ENCODE measurements at places on chromosomes 7 and 10.

DNA sequence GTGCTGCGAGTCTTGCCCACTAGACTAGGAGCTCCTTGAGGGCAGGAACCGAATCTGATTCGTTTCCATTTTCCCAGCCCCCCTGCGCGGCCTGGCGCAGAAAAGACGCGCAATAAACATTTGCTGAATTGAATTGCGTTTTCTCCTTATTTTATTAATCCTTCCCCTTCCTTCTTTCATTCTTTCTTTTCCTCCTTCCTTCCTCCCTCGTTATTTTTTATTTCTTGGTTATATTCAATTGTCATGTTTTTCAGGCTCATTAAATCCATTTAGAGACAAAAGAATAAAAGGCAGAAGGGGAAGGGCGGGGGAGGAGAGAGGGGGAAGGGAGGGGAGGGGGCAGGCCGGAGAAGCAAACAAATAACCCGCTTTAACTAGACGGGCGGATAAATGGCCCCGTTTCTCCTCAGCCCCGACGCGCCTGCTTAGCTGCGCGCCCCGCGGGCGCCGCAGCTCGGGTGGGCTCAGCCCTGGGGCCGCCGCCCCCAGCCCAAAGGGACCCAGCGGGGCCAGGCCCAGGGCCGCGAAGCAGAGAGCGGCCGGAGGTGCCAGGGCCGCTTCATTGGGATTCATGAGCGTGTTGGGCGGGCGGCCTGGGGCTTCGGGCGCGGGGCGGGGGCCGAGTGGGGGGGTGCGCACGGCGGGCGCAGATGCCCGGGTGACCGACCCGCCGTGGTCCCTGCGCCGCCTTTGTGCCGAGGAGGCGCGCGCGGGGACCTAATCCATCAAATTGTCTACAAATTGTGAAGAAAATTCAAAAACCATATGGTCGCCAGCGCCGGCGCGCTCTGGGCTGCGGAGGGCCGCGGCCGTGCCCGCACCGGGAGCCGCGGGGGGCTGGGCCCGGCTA is 5.0 kb downstream of the LBX1 start:
- no peak for DNase-seq

- DNase-seq = no peak
Observed at GRCh38 chr7:81482600-81483186, 287.2 kb downstream of the HGF start.

DNA sequence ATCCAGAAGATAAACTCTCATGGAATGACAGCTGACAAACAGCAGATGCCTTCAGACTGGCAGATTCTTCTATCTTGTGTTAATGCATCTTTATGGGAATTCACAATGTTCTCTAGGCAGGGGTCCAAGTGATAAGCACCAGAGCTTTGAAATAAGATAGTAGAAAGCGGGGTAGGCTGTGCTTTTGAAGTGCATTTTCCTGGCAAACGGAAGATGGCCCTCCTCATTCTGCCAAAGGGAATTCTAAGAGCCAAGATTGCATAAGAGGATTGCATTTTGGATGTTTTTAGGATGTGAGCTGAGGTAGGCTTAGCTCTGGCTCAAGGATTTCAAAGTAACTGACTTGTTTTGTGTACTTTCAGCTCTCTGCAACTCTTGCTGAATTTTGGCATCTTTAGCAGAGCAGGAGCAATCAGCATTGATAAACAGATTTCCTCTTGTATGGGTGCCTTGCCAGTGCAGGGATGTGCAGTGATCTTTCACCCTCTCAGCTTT is 298.5 kb upstream of the KLF6 start:
- DNase-seq = no peak

GRCh38 chr7:64951250-64951848 is 39.5 kb downstream of the ZNF117 start:
- DNase-seq = no peak

- DNase-seq = no peak
Observed at GRCh38 chr10:44161184-44161583, 223.7 kb downstream of the CXCL12 start.

GRCh38 chr7:27586825-27587224 is 75.9 kb downstream of the HIBADH start:
- DNase-seq = no peak

GRCh38 chr7:1317646-1318045 is 85.0 kb downstream of the UNCX start:
- no peak for DNase-seq

DNA sequence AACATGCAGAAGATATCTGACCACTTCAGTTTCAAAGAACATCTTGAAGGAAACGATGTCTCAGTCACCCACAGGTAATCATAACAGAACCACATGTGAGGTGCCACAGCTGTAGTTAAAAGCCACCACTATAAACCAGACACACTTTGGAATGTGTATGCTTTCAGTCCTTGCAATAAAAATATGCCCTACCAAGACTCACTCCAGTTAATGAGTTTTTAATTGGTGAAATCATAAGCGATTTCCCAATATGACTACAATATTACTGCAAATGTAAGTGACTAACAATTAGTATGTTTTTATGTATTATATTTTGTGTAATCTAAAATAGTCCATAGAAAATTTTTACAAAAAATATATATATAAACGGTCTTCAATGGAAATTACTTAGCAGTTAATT is 428.2 kb downstream of the PARD3 start:
- no peak for DNase-seq

DNA sequence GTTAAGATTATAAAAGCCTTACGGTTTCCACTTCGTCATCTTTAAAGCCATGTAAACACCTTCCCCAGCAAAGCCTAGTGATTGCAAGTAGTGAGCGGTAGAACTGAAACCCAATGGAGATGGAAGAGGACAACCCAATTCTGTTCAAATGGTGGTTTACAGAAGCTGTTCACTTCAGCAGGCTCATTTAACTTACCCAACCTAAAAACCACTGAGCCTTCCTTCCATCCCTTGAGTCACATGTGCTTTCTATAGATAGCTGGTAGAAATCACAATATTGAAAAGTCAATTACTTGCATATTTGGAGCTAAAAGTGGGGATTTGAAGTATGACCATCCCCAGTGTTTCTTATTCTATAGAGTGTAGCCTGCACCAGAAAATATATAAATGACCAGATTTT is 667.7 kb downstream of the SUGCT start:
- DNase-seq = no peak

- DNase-seq = no peak
Observed at GRCh38 chr7:150439967-150440366, 10.5 kb upstream of the GIMAP8 start.

- DNase-seq = no peak
Observed at GRCh38 chr10:84344526-84344925, 16.1 kb downstream of the CCSER2 start.

- no peak for DNase-seq
Observed at GRCh38 chr7:17090751-17091150, 207.7 kb upstream of the AHR start.

DNA sequence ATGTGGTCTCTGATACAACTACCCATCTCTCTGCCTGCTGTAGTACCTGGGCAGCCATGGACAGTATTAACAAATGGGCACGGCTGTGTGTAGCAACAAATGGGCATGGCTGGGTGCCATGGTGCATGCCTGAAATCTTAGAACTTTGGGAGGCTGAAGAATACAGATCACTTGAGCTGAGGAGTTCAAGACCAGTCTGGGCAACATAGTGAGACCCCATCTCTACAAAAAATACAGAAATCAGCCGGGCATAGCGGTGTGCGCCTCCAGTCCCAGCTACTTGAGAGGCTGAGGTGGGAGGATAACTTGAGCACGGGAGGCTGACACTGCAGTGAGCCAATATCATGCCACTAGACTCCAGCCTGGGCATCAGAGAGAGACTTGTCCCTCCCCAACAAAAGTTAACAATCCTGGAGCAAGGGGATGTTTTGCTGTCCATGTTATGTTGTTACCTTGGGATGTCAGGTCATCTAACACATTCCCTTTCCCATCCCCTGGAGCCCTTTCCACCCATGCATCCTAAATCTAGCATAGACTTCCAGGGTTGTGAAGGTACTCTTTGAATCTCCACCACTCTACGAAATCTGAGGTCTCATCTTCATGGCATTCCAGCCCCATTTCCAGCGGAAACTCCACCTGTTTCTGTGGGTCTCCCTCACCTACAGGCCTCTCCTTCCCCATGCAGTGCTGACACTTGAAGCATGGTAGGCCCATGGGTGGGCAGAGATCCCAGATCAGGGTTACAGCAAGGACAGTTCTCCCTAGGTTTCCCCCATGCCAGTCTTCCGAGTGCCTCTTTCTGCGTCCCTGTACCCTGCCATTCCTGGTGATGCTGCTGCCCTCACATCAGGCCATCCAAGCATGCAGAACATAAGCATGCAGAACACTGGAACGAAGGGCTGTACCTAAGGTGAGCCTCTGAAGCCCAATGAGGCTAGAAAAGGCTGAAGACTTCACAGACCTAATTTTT is 13.1 kb downstream of the FXYD4 start:
- no peak for DNase-seq

DNA sequence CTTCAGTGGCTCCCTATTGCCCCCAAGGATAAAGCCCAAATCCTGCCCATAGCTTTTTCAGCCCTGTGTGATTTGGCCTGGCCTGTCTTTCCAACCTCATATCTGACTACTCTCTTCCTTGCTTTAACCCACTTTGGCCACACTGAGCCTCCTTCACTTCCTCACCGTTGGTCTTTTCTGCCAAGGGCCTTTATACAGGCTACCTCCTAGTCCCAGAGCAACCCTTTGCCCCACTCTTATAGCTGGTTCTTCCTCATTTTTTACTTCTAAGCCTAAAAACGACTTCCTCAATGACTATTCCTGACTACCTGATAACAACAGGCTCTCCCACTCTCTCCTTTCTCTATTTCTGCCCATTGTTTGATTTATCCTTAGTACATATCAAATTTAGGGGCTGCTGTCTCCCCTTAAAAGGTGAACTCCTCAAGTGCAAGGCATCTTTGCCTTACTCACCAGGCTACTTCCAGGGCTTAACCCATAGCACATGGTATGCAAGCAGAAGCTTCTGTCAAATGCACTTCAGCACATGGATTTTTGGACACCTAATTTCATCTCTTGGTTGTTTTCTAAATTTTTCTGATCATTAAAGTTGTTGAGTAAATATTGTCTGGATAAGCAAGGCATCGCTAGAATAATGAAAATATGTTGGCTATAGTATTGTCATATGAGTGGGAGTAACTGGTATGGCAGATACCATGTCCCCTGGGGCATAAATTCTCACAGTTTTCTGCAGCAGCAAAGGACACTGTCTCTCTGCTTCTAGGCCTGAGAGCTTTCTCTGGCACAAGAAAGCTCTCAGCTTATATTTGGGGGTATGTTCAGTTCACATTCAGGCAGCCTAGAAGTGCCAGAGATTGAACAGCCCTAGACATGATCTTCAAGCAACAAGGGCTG is 201.5 kb upstream of the GPR26 start:
- no peak for DNase-seq

DNA sequence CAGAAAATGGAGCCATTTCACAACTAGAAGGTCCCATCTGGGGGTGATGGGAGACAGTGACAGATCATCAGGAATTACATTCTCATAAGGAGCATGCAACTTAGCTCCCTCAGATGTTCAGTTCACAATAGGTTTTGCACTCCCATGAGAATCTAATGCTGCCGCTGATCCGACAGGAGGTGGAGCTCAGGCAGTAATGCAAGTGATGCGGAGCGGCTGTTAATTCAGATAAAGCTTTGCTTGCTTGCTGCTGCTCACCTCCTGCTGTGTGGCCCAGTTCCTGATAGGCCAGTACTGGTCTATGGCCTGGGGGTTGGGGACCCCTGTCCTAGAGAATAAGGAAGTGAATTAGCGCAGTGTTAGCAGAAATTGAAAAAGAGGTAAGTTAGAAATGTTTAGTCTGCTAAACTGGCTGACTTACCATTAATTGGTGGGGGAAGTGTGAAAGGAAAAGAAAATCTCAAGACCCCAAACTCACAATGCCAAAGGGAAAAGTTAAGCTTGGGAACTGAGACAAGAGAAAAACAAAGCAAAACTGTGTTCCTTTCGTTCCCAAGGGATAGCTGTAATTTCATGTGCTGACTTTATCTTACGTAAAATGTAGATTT is 76.4 kb downstream of the LYZL2 start:
- DNase-seq = no peak

Measured in activated CD8-positive, alpha-beta memory T cell treated with anti-CD3 and anti-CD28 coated beads for 4 hours (primary cell).